ENCODE measurements at places on chromosomes 2 and 18.

- DNase-seq: no peak
Measured at GRCh38 chr2:18465979-18466378, 94.5 kb downstream of the RDH14 start.

DNA sequence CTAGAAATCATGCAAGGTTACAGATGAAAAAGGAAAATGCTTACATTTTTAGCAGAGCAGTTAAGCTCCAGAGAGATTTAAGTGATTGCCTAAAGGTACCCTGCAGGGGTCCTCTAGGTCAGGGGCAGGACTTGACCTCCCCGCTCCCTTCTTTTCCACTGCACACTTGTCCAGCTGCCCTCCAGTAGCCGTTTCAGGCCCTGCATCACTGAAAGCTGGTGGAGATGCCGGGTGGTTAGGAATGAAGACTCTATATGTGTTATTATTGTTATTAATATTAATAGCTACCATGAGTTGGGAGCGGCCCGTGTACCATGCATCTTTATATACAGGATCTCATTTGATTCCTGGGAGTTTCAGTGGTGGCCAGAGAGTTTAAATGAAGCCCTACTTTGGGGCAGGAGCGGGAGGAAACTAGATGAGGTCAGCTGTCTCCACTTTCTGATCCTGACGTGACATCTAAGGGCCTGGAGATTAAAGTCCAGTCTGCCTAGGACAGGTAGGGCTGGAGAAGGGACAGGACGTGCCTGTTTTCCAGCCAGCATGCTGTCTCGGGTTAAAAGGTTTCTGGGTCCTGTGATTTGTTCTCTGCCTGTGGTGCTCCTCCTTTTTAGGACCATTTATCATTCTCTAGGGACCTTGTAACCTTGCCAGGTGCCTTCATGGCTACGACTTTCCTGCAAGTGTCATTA lies 2.1 kb downstream of the TMEM37 start:
- DNase-seq: no peak

DNA sequence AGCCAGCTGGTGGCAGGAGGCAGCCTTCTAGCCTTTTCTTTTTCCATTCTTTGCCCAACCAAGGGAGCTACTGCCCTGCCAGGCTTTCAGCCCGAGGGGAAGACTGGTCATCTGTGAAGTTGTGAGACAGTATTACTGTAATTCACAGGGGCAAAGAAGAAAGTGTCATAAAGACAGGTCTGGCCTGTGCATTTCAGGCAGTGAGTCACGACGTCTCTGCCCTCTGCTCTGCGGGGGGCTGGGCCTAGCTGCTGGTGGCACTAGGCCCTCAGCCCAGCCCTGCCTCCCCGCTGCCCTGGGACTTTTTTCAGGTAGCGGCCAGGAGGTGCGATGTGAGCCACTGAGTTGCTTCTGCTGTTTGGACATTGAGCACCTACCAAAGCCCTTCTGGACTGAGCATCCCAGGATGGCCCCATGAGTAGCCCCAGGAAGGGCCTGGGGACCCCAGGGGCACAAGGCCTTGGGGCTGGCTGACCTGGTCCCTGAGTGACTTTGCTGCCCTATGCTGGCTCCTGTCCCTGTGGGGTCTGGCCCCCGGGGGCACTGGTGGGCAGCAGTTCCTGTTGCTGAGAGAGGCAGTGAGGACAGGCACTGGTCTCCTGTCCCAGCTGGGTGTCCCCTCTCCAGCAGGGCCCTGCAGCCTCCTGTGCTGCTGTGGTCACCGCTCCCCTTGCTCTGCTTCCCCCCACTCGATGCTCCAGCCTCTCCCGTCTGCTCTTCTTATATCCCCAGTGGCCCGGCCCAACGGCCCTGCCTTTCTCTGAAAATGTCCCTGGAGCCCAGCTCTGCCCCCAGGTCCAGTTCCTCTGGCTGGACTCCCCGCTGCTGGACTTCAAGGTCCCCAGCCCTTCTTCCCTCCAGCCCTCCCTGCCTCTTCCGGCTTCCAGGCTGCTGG lies 7.0 kb downstream of the INHBB start:
- no peak for DNase-seq

DNA sequence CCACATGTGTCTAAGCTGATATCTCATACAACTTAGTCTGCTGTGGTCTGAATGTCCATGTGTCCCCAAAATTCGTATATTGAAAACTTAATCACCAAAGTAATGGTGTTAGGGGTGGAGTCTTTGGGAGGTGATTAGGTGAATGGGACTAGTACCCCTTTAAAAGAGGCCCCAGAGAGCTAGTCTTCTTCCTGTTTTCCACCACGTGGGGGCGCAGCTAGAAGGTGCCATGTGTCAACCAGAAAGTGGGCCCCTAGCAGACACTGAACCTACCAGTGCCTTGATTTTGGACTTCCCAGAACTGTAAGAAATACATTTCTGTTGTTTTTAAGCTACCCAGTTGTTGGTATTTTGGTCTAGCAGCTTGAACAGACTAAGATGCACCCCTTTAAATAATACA lies 86.6 kb downstream of the ASB1 start:
- no peak for DNase-seq

GRCh38 chr2:85806358-85807118 lies 52.7 kb downstream of the ATOH8 start:
- DNase-seq: no peak

DNA sequence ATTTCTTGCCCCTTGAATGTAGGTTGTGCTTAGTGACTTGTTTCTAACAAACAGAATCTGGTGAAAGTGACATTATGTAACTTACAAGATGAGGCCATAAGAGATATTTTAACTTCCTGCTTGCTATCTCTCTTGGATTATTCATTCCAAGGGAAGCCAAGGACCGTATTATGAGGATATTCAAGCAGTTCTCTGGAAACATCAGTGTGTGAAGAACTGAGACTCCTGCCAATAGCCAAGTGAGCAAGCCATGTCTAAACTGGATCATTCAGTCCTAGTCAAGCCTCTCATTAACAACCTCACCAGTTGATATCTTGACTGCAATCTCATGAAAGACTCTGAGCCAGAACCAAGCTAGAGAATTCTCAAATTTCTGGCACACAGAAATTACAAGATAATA lies 765.1 kb upstream of the SLC8A1 start:
- DNase-seq: no peak

DNA sequence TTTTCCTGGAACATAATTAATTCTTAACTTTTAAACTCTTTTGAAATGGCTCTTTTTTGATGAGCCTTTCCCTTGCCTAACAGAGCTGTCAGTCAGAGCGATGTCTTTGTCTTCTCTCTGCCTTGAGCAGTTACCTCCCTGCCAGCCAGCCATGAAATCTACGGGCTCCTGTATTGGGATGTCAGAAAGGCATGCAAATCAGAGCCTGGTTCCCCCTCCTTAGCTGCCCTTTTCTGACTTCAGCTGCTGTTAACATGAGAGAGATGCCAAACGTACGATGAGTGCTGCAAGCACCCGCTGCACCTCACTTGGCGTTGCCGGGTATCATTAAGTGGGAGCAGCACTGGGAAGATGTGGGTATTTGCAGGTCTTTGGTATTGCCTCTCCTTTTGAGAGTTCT lies 131.4 kb upstream of the BOD1L2 start:
- no peak for DNase-seq

DNA sequence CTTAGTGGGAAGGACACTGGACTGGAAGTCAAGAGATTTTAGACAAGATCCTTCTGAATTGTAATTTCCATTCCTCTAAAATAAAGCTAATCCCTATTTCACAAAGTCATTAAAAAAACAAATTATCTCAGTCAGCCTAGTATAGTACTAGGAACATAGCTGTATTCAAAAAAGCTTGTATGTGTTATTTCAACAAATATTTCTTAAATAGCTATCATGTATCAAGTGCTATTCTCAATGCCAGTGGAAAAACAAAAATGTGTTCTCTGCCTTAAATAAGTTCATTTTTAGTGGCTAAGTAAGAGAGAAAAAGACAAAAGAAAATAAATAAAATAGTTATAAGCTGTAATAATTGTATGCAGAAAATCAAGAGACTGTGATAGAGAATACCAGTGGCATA lies 541.8 kb upstream of the CDH2 start:
- no peak for DNase-seq

- DNase-seq: no peak
Measured at GRCh38 chr2:143026411-143027054, 102.7 kb upstream of the ARHGAP15 start.

- DNase-seq: no peak
Measured at GRCh38 chr2:126994340-126994777, 95.7 kb downstream of the TEX51 start.

DNA sequence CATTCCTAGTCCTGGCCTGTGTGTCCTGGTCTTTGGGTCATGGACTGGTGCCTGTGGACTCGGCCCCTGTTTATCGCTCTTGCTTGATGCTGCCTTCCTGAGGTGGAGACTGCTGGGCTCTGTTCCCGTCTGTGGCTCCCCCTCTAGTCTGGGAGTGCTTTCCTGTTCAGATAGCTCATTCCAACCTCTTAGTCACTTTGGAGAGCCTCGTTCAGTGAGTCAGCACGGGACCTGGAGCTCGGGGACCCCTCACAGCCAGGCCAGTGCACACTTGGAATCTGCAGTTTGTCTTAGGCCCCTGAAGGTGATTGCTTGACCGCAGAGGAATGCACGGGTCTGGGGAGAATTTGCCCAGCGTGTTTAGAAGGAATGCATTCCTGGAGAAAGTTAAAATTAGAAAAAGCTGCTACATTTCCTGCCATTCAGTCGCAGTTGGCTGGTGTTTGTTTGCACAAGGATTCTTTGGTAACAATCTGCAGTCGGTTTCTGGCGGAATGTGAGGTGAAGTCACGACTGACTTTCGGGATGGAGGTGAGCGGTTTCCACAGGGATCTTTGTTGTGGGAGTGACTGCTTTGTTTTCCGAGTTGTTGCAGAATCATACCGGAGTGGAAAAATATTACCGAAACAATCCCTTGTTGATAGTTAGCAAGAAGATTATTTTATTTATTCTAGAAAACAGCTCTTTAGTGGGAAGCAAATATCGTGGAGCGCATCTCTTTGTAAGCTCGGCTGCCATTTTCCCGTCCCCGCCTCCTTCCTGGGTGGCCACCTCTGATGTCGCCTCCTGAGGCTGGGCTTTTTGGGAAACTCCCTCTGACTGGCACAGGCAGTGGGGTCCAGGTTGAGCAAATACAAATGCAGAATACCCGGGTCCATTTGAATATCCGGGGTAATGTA lies 29.6 kb downstream of the SH3BP4 start:
- no peak for DNase-seq

GRCh38 chr2:64605991-64606478 lies 47.7 kb downstream of the SERTAD2 start:
- DNase-seq: no peak

DNA sequence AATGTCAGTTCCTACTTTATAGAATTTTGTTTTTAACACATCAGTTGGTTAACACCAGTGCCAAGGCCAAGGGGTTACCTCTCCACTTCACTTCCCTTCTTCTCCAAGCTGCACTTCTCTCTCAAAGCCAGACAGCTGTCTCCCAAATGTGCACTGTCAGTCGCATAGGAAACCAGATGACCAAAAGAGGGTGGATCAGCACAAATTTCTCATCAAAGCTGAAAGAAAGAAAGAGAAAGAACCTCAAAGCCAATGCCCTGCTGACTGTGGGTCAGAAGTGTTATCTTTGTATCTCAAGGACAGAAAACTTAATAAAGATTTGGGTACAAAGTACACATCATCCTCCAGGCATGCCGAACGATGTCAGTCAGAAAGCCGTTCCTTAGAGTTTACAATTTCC lies 32.2 kb downstream of the SPATS2L start:
- DNase-seq: no peak

DNA sequence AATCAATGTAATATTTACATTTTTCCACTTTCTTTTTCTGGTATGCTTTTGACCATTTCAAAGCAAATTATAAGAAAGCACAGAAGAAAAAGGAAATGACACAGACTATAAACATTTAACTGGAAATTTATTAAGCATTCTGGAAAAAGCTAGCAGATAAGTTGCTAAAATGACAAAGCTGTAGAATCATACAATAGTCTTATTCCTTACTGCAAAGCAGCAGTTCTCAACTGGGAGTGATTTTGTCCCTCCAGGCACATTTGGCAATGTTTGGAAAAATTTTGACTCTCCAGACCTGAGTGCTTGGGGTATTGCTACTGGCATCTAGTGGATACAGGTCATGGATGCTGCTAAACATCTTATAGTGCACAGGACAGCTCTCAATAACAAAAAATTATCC lies 75.1 kb downstream of the MBD5 start:
- no peak for DNase-seq

- no peak for DNase-seq
Measured at GRCh38 chr2:103159018-103159417, 397.2 kb downstream of the TMEM182 start.

- no peak for DNase-seq
Measured at GRCh38 chr18:9753846-9754245, 45.7 kb downstream of the RAB31 start.

- no peak for DNase-seq
Measured at GRCh38 chr2:226066391-226066790, 666.9 kb downstream of the NYAP2 start.

GRCh38 chr2:68086166-68086565 lies 23.4 kb upstream of the C1D start:
- DNase-seq: no peak

GRCh38 chr2:214193943-214194342 lies 216.9 kb upstream of the VWC2L start:
- DNase-seq: no peak
